HuH-7 (cell line): ENCODE measurements at places on chromosomes 16 and 17.
A peak's percentile ranks its signal among the peaks of the same experiment; 100 is the strongest.

GRCh38 chr16:67269766-67270165 is 9.6 kb upstream of the PLEKHG4 start:
- no peak for DNase-seq

DNA sequence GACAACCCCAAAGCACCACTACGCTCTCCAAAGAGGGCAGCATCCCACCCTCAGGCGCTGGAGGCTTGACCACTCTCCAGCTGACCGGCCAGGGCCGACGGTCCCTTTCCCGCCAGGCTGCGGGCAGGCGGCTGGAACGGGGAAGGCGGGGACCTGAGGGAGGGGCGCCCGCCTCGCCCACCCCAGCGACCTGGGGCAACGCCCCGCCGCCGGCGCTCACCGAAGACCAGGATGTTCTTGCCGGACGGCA is 431 bp downstream of the DYNC1LI2 start:
- DNase-seq: no peak

GRCh38 chr16:57430955-57431354 is 16.2 kb downstream of the CIAPIN1 start:
- DNase-seq: no peak

DNA sequence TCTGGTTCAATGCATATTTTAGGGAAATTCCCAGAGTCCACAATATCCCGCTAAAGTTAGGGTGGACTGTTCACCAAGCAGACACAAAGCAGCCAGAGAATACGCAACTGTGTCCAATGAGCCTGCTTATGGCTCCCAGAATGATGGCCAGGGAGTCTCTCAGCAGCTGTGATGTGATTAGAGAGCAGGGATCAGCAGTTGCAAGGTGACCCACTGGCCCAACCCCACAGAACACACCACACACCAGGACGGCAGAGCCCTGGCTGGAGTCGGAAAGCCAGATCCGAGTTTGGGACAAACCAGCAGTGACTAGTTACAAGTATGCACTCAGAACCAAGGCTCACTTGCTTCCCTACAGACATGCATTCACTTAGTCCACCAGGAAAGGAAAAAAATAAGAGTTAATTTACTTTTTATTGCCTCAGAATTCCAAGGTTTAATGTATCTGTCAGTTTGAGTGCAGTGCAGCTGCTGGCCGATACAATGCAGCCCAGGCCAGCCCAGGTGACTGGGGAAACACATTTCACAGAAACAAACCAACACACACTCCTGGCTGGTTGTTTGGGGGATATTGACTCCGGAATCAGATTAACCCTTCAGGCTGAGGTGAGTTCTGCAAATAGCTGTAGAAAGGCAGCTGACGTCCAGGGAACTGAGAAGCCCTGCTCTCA is 121.7 kb downstream of the HIC1 start:
- no peak for DNase-seq

DNA sequence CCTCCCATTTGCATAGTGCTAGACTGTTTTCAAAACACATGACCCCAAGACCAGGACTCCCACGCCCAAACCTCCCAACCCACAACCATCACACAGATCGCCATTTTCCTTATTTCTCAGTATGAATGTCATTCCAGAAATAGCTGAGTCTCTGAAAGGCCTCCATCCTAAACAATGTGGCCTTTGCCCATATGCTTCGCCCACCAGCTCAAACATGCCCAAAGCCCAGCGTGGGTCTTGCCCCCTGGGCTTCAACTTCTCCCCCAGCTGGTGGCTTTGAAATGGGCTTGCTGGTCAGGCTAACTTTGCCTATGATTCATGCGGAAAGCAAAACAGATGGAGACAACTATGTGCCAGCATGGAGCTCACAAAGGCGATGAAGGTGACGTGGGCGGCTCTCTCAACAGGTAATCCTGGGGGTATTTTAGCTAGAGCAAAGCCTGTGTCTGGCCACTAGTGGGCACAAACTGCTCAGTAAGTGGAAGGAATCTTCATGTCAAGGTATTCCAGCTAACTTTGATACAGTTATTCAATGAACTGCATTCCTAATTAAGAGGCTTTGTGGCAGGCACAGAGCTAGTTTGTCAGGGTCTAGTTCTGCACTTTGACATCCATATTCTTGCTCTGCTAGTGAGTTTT is 17.1 kb downstream of the PMP22 start:
- DNase-seq: no peak

- no peak for DNase-seq
These were observed 224.9 kb downstream of the CA10 start for GRCh38 chr17:51933647-51934046.

DNA sequence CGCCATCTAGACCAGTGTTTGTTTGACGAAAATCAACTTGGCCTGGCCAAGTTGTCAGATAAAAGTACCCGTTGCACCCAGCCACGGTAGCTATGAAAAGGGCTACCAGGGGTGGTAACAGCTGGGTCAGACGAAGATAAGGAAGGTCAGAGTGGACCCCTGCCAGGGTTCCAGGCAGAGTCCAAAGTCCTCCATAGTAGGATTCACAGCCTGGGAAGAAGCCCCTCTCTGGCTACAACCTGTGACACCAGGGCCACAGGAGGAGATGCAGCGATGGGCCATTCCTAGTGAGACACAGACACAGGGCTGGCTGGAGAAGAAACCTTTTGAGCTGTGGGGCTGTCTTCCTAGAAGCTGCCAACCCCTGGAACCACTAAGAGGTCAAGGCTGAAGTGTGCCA is 39.3 kb downstream of the MEAK7 start:
- DNase-seq: no peak

DNA sequence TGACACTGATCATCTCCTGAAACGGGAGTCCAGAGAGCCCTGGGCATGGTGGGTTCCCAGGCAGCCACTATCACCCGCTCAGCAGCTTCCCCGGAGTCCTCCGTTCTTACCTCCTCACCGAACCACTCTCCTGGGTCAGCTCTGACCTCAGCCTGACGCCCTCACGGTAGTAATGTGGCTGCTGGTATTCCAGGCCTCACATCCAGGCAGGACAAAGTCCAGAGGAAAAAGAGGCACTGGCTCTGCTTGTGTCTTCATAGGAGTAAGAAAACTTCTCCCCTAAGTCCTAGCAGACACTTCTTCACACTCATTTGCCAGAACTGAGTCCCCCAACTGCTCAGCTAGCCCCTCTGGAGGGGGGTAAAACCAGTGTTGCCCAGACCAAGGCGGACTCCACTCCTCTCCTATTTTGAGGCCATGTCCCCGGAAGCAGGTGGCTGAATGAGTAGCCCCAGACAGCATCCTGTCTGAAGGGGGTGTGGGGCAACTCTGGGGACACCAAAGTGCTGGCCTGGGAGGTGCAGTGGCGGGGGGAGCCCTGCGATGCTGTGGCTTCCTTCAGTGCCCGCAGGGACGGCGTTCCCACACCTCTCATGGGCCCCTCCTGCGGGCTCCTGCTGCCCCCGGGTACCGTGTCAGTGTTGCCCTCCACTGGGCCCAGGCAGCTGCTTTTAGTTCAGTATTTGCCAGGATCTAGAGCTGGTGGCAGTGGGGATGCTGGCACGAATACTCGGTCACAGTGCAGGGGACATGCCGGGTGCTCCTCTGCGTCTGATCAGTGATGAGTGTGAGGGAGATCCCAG is 5.4 kb downstream of the FSCN2 start:
- no peak for DNase-seq

- no peak for DNase-seq
These were observed 8.9 kb upstream of the TCF25 start for GRCh38 chr16:89864527-89864820.

DNA sequence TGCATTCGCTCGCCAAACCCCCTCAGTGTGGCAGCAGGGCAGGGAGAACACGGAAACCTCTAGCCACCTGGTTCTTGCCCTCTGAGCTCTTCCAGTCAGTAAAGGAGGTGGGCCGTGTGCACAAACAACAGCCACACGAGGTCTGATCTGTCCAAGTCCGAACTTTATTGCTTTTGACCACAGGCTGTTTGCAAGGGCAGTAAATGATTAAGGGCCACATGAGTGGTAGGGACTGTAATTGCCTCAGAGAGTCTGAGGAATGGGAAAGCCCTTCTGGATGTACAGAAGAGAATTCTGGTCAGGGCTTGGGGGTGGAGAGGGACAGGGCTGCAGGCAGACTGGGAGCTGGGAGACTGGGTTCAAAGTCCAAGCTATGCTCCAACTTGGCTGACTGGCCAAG is 75.7 kb upstream of the LHX1 start:
- peak; percentile 49 for DNase-seq

GRCh38 chr17:41588126-41588810 is 1.6 kb upstream of the KRT14 start:
- DNase-seq: no peak

DNA sequence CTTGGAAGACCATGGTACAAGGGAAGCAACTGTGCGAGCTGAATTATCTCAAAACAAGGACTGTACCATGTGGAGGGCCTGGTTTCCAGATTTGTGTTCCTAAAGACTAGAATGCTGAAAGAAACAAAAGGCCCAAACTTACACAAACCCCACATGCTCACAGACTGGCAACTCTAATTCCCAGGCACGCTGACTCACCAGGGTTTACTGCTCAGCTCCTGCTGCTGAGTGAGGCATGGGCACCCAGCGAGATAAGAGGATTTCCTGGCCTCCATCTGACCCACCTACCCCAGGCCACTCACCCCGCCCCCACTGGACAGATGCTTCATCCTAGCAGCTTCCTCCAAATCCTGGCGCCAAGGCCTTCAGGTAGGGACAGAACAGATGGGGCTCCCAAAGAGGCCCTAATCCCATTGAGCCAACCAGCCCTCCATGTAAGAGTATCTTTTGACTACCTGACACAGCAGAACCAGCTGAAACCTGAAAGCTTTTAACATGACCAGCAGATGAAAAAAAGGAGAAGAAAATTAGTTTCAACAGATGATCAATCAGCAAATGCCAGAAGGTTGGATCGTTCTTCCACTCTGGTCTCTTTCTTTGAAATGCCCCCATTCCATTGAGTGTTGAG is 33.9 kb downstream of the DCUN1D3 start:
- DNase-seq: no peak

- DNase-seq: no peak
These were observed 22.5 kb downstream of the HMOX2 start for GRCh38 chr16:4498546-4499195.

GRCh38 chr17:77768248-77768852 is 190.2 kb upstream of the TNRC6C start:
- no peak for DNase-seq

DNA sequence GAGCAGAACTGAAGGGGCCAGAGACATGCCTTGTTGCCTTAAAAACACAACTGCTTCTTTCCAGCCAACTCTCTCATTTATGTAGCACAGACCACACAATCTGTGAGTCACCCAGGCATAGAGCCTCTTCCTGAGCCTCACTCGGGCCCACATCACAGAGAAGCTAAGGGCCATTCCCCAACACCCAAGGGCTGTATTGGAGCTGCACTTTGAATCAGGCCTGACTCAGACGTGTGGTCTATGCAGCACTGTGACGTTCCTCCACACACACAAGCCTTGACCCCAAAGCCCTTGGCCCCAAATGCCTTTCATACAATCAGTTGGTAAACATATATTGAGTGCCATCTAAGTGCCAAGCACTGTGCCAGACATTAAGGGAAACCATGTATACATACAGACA is 308.9 kb upstream of the DYNLRB2 start:
- no peak for DNase-seq

- DNase-seq: no peak
These were observed 14.2 kb downstream of the USP10 start for GRCh38 chr16:84714028-84714427.

DNA sequence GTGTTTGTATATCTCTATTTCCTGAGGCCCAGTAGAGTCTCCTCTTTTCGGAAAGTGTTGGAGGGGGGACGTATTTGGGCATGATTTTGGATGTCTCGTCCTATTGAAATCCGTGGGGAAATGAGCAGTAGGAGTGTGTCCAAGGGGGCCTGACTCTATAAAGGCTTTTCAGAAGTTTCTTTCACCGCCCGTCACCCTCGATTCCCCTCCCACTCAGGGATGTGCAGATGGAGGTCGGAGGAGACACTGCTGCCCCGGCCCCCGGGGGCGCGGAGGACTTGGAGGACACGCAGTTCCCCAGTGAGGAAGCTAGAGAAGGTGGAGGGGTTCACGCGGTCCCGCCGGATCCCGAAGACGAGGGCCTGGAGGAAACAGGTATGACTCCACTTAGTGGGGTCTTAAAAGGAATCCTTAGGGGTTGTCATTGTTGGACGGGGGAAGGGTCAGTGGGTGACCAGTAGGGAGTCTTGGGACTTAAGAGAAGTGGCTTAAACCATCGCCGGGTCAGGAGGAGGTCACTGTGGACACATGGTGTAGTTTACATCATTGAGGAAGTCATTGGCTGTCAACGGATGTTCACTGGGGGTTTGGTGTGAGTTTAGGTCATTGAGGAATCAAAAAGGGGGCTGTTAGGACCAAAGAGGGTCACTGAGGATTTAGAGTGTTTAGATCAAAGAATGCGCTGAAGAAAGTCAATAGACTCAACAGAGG is 424 bp downstream of the MON1B start:
- no peak for DNase-seq

- DNase-seq: peak; percentile 72
These were observed 41.2 kb downstream of the C16orf87 start for GRCh38 chr16:46789499-46790414.

- DNase-seq: no peak
These were observed 510.2 kb downstream of the WWOX start for GRCh38 chr16:78609402-78610274.

- DNase-seq: no peak
These were observed 2.8 kb upstream of the ABCA8 start for GRCh38 chr17:68957944-68958343.

DNA sequence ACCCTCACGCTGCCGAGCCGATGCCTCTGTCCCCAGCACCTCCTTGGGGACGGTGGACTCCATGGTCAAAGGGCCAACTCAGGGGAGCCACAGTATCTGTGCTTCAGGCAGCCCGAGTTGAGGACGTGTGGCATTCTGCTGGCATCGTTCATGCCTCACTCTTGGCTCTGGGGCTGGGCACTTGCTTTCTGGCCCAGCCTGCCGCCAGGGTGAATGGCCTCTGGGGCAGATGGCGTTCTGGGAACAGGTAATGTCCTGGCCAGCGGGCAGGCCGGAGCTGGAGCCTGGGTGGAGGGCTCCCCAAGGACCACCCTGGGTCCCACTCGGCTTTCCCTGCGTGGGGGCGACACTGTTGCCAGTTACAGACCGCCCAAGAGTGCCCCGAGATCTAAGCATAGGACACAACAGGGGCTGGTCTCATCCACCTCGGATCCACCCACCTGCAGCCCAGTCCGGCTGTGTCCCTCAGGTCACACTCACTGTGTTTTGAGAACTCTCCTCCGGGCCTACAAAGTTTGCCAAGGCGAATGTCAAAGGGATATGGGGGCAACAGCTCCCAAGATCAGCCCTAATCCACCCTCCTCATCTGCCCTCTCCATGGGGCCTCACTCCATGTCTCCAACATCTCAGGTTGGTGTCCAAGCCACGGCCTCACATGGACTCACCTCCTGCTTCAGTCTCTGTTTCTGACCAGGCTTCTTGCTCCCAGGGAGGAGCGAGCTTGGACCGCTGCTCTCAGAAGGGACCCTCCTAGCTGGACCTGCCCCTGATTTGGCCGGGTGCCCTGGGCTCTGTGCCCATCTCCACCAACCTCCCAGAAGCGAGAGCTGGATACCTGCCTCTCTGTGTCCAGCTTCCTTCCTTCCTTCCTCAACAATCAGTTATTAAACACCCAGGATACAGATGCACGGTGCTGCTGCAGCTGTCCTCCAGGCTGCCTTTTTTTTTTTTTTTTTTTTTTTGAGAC is 60.8 kb downstream of the TMEM235 start:
- no peak for DNase-seq
